Left lobe of liver (tissue), 2 donors: ENCODE measurements at places on chromosomes 3 and 15.

DNA sequence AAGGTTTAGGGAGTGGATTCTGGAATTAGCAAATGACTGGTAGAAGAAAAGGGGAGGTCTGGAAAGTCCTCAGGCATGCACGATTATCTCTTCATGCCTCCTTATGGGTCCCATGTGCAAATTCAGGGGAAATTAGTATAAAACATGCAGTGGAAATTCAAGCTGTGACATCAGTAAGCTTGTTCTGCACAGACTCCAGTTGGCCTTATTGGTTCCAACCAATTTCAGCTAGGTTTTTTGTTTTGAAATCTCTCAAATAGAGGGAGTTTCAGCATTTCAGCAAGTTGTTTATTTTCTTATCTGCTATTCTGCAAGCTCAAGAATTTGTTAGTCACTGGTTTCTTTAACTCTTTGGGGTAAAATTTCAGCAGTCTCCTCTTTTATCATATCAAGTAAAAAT, 774 bp upstream of the TMCO5A start:
- no peak for DNase-seq

- peak; percentile 38 for DNase-seq
These were observed 133.5 kb downstream of the LRRK1 start for GRCh38 chr15:101052681-101053121.

DNA sequence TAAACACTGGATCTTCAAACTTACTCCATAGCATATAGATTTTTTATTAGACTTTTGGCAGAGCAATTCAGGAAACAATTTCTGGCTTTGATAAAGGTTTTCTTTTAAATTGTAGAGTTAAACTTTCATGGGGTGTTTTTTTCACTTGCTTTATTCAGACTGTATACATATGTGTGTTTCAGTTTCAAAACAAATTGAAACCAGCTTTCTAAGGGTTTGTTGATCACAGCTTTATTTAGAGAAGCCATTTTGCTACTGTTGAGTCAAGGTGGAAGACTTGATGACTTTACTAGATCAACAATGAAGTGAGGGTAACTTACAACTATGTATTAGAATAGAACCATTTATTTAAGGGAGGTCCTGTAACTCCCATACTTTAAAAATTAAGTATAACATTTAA, 6.2 kb downstream of the UBE2E1 start:
- no peak for DNase-seq

- no peak for DNase-seq
These were observed 138.9 kb downstream of the TMCO5A start for GRCh38 chr15:38073178-38073946.

DNA sequence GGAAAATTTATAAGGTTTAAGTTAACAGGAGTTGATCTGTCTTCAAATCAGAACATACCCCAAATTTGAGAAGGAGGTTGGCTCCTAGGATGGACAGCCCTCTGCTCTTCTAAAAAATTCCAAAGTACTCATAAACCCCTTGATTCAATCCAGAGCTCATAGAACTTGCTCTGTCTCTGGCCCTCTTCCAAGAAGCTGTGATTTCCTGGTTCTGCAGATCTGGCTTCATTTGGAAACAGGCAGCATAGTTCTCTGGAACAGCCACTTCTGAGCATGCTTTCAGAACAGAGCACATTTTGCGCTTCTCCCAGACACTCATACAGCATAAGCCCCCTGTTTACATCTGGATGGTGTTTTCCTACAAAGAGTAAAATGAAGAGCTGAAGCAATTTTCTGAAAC, 96.7 kb downstream of the KBTBD8 start:
- no peak for DNase-seq

DNA sequence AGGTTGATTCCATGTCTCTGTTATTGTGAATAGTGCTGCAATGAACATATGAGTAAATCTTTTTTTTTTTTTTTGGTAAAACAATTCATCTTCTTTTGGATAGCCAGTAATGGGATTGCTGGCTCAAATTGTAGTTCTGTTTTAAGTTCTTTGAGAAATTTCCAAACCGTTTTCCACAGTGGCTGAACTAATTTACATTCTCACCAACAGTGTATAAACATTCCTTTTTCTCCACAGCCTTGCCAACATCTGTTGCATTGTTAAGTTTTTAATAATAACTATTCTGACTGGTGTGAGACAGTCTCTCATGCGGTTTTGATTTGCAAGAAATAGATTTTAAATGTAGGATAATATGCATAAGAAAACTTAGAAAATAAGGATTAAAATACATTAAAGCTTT, 279.0 kb upstream of the EPHA3 start:
- no peak for DNase-seq

GRCh38 chr3:73228000-73228399, 166.5 kb downstream of the EBLN2 start:
- DNase-seq, result no peak

GRCh38 chr3:33152363-33153360, 38.8 kb downstream of the CRTAP start:
- no peak for DNase-seq

DNA sequence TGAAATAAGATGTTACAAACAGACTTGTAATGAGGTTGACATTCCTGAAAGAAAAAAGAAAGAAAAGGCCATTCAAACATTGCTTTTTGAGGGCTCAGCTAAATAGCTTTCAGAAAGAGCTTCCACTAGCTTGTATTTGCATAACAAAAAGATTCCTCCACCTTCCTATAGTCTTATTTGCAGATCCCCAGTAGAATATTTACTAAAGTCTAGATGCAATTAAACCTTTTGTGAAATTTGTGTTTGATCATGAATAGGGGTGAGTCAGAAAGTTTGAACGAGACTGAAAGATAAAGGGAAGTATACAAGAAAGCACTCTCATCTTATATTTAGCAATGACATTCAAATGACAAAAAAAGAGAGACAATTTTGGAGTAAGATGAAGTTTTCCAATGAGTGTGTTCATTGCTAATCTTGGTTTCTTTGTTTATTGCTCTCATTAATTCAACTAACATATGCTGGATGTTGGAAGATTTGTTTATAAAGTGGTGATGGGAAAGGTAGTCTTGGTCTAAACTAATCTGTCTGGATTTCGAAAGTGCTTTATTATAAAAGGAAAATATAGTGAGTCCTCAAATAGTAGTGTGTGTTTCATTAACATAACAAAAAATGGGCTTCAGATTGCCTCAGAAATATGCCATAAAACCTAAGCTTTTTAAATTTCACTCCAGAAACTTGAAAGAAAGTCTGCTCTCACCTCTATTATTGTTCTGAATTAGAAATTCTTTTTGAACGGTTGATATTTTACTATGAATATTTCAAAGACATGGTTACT, 9.1 kb upstream of the CADPS start:
- no peak for DNase-seq

- no peak for DNase-seq
These were observed 78.3 kb upstream of the TBC1D5 start for GRCh38 chr3:17820704-17821103.

- DNase-seq, result no peak
These were observed 5.3 kb downstream of the DVL3 start for GRCh38 chr3:184160456-184160855.

GRCh38 chr3:170716172-170716805, 130.4 kb upstream of the SLC7A14 start:
- DNase-seq, result no peak

DNA sequence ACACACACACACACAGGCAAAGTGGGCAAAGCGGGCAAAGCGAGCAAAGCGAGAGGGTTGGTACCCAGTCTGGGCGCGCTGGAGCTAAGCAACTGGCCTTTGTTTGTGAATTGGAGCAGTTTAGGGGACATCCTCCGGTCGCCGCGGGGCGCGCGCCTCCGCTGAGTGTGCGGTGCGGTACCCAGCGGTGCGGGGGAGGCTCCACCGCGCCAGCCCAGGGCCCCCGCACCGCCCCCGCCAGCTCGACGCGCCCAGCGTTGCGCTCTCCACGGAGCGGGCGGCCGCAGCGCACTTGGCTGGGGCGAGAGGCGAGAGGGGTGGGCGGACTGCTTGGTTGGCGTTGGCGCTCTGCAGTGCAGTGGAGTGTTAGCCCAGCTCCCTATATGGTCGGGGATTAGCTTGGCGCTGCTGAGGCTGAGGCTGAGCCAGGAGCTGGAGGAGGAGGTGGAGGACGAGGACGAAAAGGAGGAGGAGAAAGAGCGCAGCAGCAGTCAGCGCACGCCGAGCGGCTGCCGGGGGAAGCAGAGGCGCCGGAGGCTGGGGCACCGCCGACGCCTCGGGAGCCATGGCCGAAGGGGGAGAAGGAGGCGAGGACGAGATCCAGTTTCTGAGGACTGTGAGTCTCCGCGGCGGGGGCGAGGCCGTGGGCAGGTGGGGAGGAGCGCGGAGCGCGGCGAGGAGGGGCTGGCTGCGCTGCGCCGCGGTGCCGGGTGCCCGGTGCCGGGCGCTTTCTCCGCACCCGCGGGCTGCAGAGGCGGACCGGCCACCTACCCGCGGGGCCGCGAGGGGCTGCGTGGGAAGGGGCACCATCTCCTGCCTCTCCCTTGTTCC, at the start of gene RYR3:
Gene RYR3 (plus strand): TSS at position 487 of the 831 bp plus-strand sequence. CDS start 79 bp downstream, at position 566.
- DNase-seq, result no peak

- DNase-seq, result peak; percentile 97
These were observed at the start of gene GMNC for GRCh38 chr3:190862209-190863118. TSS of gene GMNC (minus strand) at chr3:190862694. CDS start at chr3:190862615, 79 bp downstream.

- no peak for DNase-seq
These were observed 19.9 kb downstream of the SMAD6 start for GRCh38 chr15:66721954-66722353.

DNA sequence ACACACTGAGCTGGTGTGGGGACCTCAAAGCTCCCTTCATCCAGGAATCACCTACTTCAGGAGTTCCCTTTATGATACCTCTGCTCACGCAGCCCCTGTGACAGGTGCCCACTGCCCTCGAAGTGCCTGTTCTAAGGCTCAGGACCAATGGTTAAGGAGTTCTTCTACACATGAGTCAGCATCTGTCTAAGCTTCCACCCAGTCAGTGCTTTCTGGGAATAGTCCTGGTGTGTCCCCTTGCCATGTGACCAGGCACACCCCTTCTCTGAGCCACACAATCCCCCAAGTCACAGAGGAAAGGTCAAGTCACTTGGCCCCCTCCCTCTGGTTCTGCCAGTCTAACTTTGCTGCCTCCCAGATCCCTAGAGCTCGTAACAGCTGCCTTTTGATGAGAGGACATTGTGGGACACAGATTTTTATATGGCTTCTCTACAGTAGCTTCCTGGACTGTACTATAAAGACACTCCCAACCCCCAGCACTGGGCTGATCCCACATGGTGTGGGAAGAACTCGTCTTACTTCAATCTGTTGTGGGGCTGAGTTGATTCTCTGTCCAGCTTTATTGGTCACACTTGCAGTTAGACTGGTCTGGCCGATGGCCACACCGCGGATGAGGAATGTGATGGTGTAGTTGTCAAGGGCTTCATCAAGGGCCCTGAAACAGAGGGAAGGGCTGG, 78.8 kb downstream of the NUP210 start:
- no peak for DNase-seq

DNA sequence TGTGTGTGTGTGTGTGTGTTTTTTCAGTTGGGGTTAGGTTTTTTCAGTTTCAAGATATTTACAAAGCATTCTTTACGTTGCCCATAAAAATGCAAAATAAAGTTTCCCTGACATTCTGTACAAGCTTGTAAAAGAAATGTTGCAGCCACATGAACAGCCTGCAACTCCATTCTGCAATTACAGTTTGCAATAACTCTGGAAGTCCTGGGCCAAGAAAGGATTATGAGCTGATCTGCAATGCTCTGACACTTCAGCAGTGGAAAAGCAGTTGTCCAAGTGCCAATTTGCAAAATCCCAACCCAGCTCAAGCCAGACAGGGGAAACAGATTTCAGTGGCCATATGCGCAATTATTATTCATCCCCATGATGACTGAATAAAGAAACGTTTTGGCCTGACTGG, 322.1 kb downstream of the MEX3B start:
- no peak for DNase-seq

GRCh38 chr3:61938878-61939549, 377.6 kb downstream of the PTPRG start:
- no peak for DNase-seq

DNA sequence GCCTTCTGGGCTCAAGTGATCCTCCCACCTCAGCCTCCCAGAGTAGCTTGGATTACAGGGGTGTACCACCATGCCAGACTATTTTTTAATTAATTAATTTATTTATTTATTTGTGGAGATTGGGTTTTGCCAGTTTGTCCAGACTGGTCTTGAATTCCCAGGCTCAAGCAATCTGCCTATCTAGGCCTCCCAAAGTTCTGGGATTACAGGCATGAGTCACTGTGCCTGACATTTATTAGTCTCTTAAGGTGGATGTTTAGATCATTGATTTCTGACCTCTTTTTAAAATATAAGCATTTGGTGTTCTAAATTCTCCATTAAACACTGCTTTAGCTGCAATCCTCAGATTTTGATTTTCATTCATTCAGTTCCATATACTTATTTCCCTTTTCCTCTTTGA, 15.6 kb downstream of the FBXW12 start:
- no peak for DNase-seq

DNA sequence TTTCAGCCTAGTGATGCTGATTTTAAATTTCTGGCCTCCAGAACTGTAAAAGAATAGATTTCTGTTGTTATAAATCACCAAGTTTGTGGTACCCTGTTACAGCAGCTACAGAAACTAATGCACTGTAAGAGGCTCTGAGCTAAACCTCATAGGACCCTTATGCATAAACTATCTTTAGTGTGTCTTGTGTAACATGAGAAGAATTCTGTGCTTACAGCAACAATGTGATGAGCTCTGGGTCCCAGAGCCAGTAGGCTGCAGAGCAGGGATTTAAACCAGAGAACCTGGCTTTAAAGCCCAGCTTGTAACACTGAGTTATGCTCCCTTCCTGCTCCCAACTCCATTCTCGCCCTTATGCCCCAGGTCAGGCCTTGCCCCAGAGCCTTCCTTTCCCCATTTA, 113.1 kb downstream of the THSD4 start:
- DNase-seq, result no peak

GRCh38 chr15:56982987-56983386, 64.5 kb downstream of the TCF12 start:
- no peak for DNase-seq

DNA sequence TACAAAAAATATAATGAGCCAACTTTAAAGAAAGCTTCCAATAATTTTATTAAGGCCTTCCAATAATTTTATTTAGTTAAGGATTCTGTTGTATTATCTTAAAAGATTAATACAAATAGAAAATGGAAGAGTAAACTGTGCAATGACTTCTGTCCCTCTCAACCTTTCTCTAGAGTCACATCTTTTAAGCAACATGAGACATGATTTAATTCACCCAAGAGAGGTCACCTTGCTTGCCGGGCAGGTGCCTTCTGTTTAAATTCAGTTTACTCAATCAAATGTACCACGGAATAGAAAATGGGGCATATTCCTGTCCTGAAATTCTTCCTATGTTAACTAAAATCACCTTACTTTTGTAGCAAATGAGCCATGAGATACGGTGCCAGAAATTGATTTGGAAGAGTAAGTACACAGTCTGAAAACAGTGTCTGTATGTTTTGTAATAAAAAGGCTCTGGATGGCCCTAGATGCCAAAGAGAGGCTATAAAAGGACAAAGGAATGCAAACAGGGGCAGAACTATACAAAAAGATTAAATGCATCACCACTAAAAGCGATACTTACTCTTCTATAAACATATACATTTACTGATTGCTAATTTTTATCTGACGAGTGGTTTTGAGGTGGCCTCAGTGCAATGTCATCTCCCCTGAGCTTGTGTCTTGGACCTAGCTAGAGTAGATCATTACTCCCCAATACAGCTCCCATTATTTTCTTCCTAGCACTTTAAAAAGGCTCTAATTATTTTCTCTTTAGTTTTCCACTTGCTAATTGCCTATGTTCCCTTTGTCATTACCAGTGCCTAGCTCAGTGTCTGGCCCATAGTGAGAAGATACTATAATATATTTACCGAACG, 134.0 kb downstream of the FHIT start:
- DNase-seq, result no peak

GRCh38 chr3:78765671-78766485, 1001.9 kb downstream of the ROBO1 start:
- no peak for DNase-seq
